Spleen (tissue), 13 donors: ENCODE measurements at places on chromosomes 11 and 22. TPM values are rescaled to one million over a fixed set of nuclear protein-coding genes. Genes with fewer than 3 reads are reported as not detected.

DNA sequence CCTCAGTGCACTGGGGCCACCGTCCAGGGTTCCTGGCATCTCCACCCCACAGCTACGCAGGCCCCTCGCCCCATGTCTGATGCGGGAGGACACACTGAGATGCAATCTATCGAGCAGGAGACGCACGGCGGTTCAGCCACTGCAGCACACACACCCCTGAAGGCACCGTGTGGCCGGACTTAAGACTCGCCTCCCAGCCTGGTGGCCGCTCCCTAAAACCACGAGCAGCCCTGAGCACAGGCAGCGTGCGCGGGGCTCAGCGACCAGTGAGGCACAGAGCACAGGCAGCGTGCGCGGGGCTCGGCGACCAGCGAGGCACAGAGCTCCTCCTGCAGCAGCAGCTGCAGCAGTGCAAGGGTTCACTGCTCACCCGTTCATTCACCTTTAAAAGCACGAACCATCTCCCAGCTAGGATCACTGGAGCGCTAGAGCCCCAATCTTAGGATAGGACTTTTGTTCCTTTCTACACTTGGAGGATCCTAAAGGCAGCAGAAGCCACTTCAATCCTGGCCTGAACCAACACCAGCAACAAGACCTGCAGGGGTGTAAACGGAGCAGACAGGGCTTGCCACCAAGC is 31.4 kb downstream of the TOLLIP start:
- no peaks in the 10 kb centered on the region for H3K27me3 ChIP-seq
- no peak overlapping the region for H3K4me3 ChIP-seq
- no peak overlapping the region for H3K27ac ChIP-seq
- peaks cover 5% of the 10 kb centered on the region for H3K4me1 ChIP-seq
- DNase-seq = peak; percentile 51
- H3K36me3 ChIP-seq = peaks cover 98% of the 10 kb centered on the region

DNA sequence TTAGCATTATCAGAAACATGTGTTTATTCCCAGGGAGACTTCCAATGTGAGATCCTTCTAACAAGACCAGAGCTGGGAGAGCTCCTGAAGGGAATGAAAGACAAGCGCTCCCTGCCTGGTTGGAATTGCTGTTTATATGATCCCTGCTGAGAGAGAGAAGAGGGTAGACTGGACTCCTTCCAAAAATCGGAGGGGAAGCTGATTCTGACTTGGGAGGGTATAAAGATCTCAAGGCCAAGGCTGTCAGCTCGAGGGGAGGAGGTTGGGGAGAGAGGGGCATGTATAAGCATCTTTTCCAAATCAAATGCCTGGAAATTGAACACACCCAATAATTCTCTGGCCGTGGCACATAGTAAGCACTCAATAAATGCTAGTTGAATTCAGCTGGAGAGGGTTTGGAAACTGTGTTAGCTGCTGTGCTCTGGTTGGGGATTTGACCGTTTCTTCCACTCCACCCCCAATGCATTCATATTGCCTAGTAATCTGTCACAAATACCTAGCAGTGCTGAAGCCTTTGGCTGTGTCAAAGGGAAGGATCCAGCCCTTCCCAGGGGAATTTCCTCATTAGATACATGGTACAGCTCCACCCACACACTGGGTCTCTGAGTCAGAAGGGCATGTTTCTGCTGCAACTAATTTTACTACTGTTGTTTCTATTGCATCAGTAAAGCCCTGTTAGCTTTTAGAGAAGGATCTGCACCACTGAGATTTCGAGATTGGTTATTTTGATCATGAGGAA is 61.5 kb downstream of the CACNG2 start:
- no peak for DNase-seq
- peaks cover 61% of the 10 kb centered on the region for H3K27me3 ChIP-seq
- no peak overlapping the region for H3K27ac ChIP-seq
- no peaks in the 10 kb centered on the region for H3K4me1 ChIP-seq
- no peaks in the 10 kb centered on the region for H3K36me3 ChIP-seq

The LRRC56 gene
- total RNA-seq = 1.0 TPM

DNA sequence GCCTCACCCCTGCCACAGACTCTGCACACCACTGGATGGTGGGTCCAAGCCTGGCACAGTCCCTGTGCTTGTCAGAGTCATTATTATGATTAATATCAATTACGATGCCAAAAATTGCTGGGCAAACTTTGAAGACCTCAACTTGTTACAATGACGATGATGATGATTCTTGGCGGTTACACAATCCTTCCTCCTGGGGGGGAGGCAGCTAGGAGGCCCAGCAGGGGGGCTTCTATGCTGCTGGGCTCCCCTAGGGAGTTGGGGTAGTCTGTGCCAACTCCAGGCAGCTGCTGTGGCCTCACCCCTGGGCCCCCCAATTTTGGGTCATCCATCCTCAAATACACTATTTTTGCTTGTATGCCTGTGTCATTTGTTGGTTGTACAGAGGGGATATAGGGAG is 12.0 kb downstream of the SLC35E4 start:
- DNase-seq = no peak
- no peak overlapping the region for H3K27ac ChIP-seq
- H3K4me1 ChIP-seq = no peaks in the 10 kb centered on the region
- H3K36me3 ChIP-seq = no peaks in the 10 kb centered on the region

DNA sequence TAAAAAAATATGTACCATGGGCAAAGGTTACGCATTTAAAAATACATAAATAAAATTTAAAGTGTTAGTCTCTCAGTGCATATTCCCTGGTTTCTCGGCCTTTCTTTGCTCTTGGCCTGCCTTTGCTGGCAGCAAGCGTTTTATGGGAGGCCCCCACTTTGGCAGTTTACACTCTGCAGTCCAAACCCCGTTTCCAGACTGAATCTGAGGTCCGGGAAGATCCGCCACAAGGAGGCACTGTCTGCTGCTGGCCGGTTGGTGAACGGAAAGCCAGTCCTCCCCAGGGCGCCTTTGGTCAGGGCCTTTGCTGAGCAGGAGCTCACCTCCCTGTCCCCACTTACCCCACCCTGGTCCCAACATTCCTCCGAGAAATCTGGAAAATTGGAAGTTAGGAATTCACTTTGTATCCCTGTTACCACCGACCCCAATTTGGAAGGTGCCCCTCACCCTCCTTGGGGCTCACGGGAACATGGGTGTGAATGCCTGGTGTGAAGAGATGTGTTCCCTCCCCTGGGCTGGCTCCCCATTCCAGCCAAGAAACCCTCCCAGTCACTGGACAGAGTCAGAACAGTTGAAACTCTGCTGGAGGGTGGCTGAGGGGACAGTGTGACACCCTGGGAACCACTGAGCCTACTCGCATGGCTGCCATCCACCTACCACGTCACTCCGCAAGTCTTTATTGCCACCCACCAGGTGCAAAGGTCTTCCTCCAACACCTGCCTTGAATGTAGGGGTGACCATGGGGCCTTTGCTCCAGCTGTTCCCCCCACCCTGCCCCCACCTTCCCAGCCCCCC is 9.4 kb upstream of the SF1 start:
- peak overlapping the region; percentile 26 for H3K27ac ChIP-seq
- no peak overlapping the region for H3K4me3 ChIP-seq
- H3K36me3 ChIP-seq = peaks cover 50% of the 10 kb centered on the region
- peaks cover 22% of the 10 kb centered on the region for H3K4me1 ChIP-seq
- H3K27me3 ChIP-seq = no peaks in the 10 kb centered on the region

GRCh38 chr11:80388536-80388935 is 947.7 kb upstream of the TENM4 start:
- H3K36me3 ChIP-seq = no peaks in the 10 kb centered on the region
- DNase-seq = no peak
- no peak overlapping the region for H3K4me3 ChIP-seq
- H3K27me3 ChIP-seq = no peaks in the 10 kb centered on the region
- H3K4me1 ChIP-seq = no peaks in the 10 kb centered on the region

- H3K4me3 ChIP-seq = no peak overlapping the region
- H3K4me1 ChIP-seq = peaks cover 94% of the 10 kb centered on the region
- H3K27ac ChIP-seq = peak overlapping the region; percentile 69
- H3K36me3 ChIP-seq = no peaks in the 10 kb centered on the region
- no peak for DNase-seq
- no peaks in the 10 kb centered on the region for H3K27me3 ChIP-seq
Observed at GRCh38 chr11:8719211-8719649, 36.6 kb downstream of the RPL27A start.

The PARVG gene
- total RNA-seq = 133 TPM

- H3K4me1 ChIP-seq = no peaks in the 10 kb centered on the region
- DNase-seq = no peak
- H3K27me3 ChIP-seq = no peaks in the 10 kb centered on the region
- peaks cover 93% of the 10 kb centered on the region for H3K36me3 ChIP-seq
- H3K27ac ChIP-seq = no peak overlapping the region
- no peak overlapping the region for H3K4me3 ChIP-seq
Observed at GRCh38 chr22:26725012-26725676, 67.8 kb downstream of the MIAT start.

The OR10D3 gene
- total RNA-seq = not detected

DNA sequence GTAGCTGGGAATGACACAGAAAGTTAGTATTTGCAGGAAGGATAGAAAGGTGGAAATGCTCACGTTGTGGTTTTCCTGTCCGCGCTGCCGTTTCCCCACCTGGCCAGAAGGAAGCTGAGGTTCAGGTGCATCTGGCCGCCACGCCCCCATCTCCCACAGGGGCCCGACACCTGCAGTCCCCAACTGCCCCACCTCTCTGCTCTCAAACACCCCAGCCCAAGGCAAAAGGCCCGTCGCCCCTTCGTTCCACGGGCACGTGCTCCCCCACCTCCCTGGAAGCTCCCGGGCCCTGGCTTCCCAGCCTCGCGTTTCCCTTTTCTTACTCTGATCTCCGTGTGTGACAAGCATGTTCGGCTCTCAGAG is 985.1 kb downstream of the BRD1 start:
- no peaks in the 10 kb centered on the region for H3K27me3 ChIP-seq
- H3K4me3 ChIP-seq = no peak overlapping the region
- H3K27ac ChIP-seq = no peak overlapping the region
- no peaks in the 10 kb centered on the region for H3K36me3 ChIP-seq
- no peaks in the 10 kb centered on the region for H3K4me1 ChIP-seq

DNA sequence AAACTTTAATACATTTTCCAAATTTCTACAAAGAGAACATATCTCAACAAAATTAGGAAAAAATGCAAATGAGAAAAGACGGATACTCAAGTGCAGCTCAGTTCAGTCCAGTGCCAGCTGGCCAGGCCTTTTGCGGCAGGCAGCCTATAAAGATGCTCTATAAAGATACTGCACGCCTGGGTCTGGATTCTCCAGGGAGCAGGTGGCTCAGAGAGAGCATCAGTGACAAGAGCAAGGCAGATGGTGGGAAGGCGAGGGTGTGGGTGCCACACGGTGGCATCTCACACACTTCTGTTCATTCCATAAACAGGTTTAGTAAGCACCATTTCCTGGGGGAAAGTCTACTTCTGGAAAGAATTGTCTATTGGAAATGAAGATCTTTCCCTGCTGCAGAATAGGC is 18.1 kb upstream of the SCN3B start:
- H3K4me1 ChIP-seq = no peaks in the 10 kb centered on the region
- H3K4me3 ChIP-seq = no peak overlapping the region
- no peaks in the 10 kb centered on the region for H3K36me3 ChIP-seq
- DNase-seq = no peak
- H3K27me3 ChIP-seq = no peaks in the 10 kb centered on the region

The C11orf21 gene
- 17.3 TPM for total RNA-seq

GRCh38 chr11:15944460-15944859 is 411.9 kb downstream of the SOX6 start:
- H3K27me3 ChIP-seq = no peaks in the 10 kb centered on the region
- H3K4me3 ChIP-seq = no peak overlapping the region
- H3K27ac ChIP-seq = no peak overlapping the region
- H3K36me3 ChIP-seq = no peaks in the 10 kb centered on the region
- no peak for DNase-seq

The MOGAT2 gene
- 0.23 TPM for total RNA-seq

DNA sequence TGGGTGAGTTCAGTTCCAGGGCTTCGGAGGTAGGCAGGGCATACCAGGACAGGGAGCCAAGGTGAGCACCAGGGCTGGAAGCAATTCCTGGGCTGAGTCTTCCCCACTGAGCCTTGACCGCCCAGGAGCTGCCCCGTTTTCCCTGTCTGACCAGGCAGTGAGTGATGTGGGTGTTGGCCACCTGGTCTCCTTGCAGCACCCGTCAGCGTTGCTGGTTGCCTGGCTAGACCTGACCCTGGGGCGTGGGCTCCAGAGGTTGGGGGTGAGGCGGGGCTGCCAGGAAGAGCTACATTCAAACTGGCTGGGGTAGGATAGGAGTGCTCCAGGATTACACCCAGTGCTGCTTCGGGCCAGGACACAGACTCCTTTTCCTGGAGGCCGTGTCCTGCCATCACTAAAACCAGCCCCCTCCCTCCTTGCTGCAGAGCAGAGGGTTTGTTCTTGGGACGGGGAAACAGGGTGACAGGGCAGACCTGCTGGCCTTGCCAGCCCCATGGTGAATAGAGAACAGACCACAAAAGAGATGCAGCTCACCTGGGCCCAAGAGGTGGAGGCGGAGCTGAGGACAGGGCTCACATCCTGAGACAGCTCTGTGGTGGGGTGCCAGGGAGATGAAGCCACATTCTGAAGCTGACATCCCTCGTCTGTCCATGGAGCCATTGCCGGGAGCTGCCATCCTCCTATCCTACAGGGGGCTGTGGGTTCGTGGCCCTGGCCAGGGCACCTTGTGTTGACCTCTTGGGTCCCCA is 14.2 kb downstream of the INCENP start:
- H3K4me3 ChIP-seq = no peak overlapping the region
- no peak for DNase-seq
- H3K27me3 ChIP-seq = no peaks in the 10 kb centered on the region
- H3K27ac ChIP-seq = no peak overlapping the region
- H3K4me1 ChIP-seq = no peaks in the 10 kb centered on the region

The WNT11 gene
- total RNA-seq = 4.2 TPM

DNA sequence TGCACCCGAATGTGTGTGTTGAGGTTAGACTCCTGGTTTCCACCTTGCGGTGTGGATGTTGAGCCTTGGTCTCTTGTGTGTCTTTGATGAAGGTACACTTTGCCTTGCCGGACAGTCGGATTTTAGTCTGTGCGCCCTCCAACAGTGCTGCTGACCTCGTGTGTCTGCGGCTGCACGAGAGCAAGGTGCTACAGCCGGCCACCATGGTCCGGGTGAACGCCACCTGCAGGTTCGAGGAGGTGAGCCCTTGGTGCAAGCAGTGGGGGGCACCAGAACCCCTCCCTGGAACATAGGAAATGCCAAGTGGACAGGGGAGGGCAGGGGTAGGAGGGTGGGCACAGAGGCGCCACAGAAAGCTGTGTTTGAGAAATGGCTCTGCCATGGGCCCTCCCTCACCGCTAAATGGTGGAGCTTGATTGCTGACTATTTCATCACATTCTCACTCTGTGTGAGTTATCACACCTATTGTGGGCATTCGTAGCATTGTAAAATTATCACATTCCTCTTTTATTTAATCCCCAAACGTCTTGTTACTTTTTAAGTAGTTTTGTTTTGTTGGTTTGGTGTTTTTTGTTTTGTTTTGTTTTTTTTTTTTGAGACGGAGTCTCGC is 26.4 kb upstream of the PANX2 start:
- no peak overlapping the region for H3K4me3 ChIP-seq
- H3K36me3 ChIP-seq = no peaks in the 10 kb centered on the region
- no peaks in the 10 kb centered on the region for H3K4me1 ChIP-seq
- no peaks in the 10 kb centered on the region for H3K27me3 ChIP-seq

The CRYBB3 gene
- not detected for total RNA-seq

- peaks cover 45% of the 10 kb centered on the region for H3K4me1 ChIP-seq
- H3K27ac ChIP-seq = no peak overlapping the region
- H3K36me3 ChIP-seq = no peaks in the 10 kb centered on the region
- no peaks in the 10 kb centered on the region for H3K27me3 ChIP-seq
- no peak overlapping the region for H3K4me3 ChIP-seq
Observed at GRCh38 chr11:88327061-88327460, 10.5 kb downstream of the CTSC start.

The BACE1 gene
- total RNA-seq = 19.6 TPM
